ENCODE measurements at places on chromosomes 4 and X. TPM values are rescaled to one million over a fixed set of nuclear protein-coding genes. Genes with fewer than 3 reads are reported as not detected.

The GUCY1B1 gene
- 20.5 TPM for total RNA-seq

The CEP44 gene
- total RNA-seq, result 8.7 TPM

The SATL1 gene
- total RNA-seq, result 0.15 TPM

DNA sequence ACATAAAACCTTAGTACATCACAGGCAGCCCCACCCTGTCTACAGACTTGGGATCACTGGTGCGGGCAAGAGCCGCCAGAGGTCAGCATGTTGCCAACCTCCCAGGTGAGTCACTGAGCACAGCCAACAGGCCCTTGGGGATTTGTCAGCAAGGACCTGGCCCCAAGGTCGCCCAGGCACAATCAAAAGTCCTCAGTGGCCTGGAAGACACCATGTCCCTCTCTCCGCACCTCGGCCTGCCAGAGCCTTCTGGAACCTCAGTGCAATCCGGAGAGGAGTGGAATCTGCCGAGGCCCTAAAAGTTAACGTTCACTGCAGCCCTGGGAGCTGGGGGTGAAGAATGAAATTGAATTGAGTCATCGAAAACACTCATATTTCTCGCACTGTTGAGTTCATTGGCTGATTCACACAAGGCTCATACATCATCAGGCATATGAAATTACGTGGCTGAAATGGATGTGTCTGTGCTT, 74.3 kb downstream of the WFS1 start:
- no peak overlapping the region for H3K4me3 ChIP-seq
- H3K4me1 ChIP-seq, result no peaks in the 10 kb centered on the region
- peaks cover 3% of the 10 kb centered on the region for H3K36me3 ChIP-seq
- peaks cover 42% of the 10 kb centered on the region for H3K27me3 ChIP-seq
- peak; percentile 55 for DNase-seq

GRCh38 chrX:2595258-2595657, 94.5 kb upstream of the DHRSX start:
- peaks cover 3% of the 10 kb centered on the region for H3K36me3 ChIP-seq
- H3K4me1 ChIP-seq, result peaks cover 21% of the 10 kb centered on the region
- DNase-seq, result no peak
- no peak overlapping the region for H3K4me3 ChIP-seq
- H3K27me3 ChIP-seq, result no peaks in the 10 kb centered on the region
- no peak overlapping the region for H3K27ac ChIP-seq

DNA sequence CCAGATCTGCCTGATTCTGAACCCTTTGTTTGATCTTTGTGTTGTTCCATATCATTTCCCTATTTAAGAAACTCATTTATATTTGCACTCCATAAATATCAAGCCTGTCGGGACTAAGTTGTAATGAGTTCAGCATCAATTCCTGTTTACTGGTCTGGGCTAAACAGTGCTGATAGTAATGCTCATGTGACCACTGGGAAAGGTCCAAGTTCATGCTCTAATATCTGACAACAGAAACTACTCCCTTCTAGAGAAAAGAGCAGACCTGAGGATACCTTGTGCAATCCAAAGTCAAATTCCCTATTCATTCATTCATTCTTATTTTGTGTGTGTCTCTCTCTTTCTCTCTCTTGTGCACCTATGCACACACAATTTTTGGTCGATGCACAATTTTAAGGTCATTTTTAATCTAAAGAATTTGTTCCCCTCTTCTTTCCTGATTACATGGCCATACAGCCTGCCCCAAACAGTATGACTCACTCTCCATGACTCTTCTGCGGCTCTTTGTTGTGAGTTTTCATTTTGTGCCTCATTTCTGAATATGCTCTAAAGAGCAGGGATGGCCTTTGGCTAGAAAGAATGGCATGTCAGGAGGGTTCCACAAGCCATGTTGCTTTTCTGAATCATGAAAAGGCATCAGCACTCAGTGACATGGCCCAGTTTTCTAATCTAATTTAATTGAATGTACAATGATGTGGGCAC, 664.3 kb downstream of the RPA4 start:
- no peaks in the 10 kb centered on the region for H3K27me3 ChIP-seq
- no peaks in the 10 kb centered on the region for H3K4me1 ChIP-seq
- DNase-seq, result no peak
- H3K4me3 ChIP-seq, result no peak overlapping the region
- no peak overlapping the region for H3K27ac ChIP-seq

GRCh38 chr4:100362366-100362765, 155.5 kb downstream of the EMCN start:
- H3K36me3 ChIP-seq, result peaks cover under 1% of the 10 kb centered on the region
- H3K27me3 ChIP-seq, result no peaks in the 10 kb centered on the region
- H3K4me1 ChIP-seq, result peaks cover 15% of the 10 kb centered on the region
- H3K4me3 ChIP-seq, result no peak overlapping the region

- peak overlapping the region; percentile 90 for H3K27ac ChIP-seq
- no peak for DNase-seq
- H3K27me3 ChIP-seq, result no peaks in the 10 kb centered on the region
- H3K4me1 ChIP-seq, result peaks cover 96% of the 10 kb centered on the region
- peaks cover 7% of the 10 kb centered on the region for H3K36me3 ChIP-seq
- H3K4me3 ChIP-seq, result peak overlapping the region; percentile 29
These were observed 50.7 kb downstream of the MAP7D3 start for GRCh38 chrX:136200466-136200865.

DNA sequence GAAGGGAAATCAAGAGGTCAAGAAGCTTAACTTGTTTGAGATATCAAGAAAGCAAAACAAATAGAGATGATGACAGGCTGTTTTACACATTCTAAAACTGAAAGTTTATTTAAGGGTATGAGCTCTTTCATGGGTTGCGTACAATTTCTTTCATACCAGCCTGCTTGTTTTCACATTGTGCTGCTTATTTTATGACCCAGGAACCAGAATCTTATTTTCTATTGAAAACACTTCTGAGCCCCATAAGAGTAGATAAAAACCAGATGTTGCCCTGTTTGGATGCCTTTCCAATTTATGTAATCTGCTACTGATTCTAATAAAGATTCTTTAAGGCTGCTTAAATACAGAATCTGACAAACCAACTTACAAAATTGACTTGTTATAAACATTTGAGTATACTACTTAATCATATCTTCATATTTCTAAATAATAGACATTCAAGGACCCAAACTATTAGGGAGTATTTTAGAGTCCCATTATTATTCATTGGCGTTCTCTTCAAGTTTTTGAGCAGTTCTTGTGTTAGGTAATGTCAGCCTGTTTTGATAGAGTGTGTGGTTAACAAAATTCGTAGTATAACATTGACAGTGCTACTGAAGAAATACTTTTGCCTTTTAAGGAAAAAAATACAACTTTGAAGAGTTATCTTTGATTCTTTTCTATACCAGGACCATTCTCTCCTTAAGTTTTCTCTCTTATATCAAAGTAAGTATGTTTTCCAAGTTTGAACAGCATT, 74.4 kb downstream of the PDLIM5 start:
- peak overlapping the region; percentile 31 for H3K4me3 ChIP-seq
- H3K27ac ChIP-seq, result peak overlapping the region; percentile 78
- peaks cover 15% of the 10 kb centered on the region for H3K36me3 ChIP-seq
- peaks cover 89% of the 10 kb centered on the region for H3K4me1 ChIP-seq

Data from chondrocyte (in vitro differentiated cells).